ENCODE measurements at places on chromosomes 1 and 21.

- DNase-seq, result no peak
Observed at GRCh38 chr1:100308777-100309176, 42.8 kb downstream of the RTCA start.

- DNase-seq, result no peak
Observed at GRCh38 chr1:243726806-243727502, 123.1 kb downstream of the AKT3 start.

DNA sequence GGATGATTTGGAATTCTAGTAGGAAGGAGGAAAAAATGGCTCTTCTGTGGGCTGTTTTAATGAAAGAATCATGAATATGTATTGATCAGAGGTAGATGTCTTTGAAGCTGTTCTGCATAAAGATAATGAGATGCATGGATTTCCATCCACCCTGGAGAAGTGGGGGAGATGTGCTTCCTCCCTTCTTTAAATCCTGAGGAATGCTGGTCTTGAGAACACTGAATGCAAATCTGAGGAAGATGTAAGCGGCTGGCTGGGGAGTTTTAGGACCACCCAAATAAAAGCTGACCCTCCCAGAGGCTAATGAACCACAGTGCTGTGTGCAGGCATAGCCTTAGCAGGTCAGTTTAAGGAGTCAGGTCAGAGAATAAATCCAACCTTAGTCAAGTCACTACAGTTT, 37.3 kb downstream of the ZMYND12 start:
- no peak for DNase-seq

GRCh38 chr1:175152006-175152652, 40.4 kb downstream of the KIAA0040 start:
- no peak for DNase-seq

GRCh38 chr1:21623410-21623961, 45.7 kb downstream of the RAP1GAP start:
- no peak for DNase-seq

- DNase-seq, result no peak
Observed at GRCh38 chr1:115158181-115158580, 68.9 kb upstream of the TSPAN2 start.

- no peak for DNase-seq
Observed at GRCh38 chr1:10698726-10699469, 97.5 kb downstream of the CASZ1 start.

GRCh38 chr1:13628218-13628617, 44.6 kb downstream of the PDPN start:
- DNase-seq, result no peak

GRCh38 chr1:220696863-220697231, 6.7 kb downstream of the C1orf115 start:
- DNase-seq, result no peak

DNA sequence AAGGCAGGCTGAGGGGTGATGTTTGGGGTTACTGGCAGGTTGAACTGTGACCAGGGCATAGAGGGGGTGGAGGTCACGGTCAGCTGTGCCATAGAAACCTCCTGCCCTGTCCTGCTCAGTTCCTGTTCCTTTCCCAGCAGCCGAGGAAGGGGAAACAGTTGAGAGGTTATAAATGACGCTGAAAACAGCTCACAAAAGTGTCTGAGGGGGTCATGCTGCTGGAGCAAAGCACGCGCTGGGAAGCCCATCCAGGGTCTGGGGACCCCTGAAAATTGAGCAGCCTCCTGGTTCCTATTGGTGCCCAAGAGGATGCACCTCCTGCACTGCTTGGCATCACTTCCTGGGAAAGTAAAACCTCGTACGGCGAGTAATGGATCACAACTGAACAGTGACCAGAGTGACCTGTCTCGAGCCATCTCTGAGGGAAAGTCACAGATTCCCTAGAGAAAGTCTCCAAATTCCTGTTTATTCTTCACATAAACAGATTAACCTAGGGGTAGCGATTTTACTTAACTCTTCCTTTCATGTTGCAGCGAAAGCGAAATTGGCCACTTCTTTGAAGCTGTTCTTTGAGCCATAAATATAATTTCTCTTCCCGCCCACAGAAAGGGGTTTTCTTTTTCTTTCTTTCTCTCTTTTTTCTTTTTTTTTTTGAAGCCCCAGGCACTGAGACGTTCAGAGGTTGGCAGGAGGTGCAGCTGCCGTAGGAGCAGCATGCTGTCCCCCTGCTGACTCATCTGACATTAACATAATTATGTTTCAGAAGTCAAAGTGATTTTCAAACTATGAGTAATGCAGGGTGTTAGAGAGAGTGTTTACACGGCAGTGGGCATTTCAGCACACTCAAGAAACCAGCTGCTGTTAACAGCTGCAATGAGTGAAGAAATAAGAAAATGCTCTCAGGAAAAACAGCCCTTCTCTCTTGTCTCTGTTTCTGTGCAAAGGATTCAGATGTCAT, 41.8 kb upstream of the ATF3 start:
- no peak for DNase-seq

- no peak for DNase-seq
Observed at GRCh38 chr1:160491017-160491416, 32.0 kb downstream of the SLAMF6 start.

DNA sequence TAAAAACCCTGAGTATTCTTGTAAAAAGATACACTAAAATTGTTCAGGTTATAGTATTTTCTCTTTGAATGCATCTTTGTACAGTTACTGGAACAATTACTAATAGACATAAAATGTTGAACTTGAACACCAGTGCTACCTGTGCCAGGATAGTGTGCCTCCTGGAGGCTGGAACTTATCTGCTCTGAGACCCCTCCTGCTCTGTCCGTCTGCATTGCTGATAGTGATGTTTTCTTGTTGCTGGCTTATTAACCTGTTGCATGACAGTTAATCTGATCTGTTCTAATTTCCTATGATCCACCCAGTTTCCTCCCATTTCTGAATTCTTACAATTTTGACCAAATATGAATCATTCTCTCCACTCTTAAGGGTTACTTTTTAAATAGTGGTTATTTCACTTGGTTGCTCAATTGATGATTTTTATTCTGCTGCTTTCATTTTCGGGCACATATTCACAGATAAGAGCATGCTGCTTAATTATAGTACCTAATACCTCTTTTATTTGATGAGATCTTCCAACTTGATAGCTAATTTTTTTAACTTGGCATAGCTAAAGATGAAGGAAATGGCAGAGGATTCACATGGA, 101.4 kb downstream of the CC2D1B start:
- DNase-seq, result no peak

DNA sequence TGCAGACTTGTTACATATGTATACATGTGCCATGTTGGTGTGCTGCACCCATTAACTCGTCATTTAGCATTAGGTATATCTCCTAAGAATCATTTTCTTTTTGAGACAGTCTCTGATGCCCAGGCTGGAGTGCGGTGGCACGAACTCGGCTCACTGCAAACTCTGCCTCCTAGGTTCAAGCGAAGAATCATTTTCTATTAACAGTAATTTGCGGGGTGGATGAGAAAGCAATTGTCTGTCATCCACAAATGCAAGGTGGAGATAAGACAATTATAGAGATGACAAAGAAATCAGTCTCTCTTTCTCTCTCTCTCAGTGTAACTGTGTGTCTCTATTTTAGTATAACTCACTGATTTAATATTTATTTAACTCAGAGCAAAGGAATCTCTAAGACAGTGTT, 131.0 kb upstream of the KIAA1614 start:
- no peak for DNase-seq

DNA sequence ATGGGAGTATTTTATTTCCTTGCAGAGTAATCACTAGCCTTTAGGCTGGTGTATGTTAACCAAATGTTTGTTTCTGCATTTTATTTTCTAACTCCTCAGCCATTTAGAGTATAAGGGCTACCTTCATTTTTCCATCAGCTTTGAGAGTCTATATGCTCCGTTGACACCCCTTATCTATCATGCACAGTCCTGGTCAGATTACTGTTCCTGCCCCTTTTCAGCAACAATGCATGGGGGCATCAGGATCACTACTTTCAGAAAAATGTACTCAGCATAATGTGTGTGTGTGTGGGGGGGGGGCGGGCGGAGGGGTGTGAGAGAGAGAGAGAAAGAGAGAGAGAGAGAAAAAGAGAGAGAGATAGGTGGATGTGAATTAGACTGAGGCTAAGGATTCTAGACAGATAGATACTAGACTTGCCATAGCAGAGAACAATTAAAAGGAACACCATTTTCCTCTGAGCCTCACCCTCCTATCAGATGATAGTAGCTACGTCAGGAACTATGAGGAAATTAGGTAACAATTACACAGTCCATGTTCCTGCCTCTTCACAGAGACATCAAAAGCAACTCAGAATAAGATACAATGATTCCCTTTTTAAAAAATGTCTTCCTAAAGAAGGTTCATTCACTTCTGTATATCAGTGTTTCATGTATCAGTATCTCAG, 40.8 kb downstream of the FCER1A start:
- DNase-seq, result no peak

DNA sequence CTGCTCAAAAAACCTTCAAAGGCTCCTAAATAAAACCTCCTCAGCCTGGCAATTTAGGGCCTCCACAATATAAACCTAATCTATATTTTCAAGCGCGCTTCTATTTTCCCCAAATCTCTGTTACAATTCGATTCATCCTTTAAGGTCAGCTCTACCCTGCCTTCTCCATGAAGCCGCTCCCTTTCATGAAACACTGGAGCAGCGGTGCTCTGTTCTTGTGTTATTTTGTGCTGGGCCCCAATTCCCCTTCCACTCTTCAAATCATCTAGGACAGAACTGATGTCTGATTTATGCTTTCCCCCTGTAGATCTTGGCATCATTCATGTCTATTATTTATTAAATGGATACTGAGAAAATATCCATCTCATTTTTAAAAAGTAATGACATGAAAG, 6.9 kb downstream of the ERRFI1 start:
- DNase-seq, result no peak

DNA sequence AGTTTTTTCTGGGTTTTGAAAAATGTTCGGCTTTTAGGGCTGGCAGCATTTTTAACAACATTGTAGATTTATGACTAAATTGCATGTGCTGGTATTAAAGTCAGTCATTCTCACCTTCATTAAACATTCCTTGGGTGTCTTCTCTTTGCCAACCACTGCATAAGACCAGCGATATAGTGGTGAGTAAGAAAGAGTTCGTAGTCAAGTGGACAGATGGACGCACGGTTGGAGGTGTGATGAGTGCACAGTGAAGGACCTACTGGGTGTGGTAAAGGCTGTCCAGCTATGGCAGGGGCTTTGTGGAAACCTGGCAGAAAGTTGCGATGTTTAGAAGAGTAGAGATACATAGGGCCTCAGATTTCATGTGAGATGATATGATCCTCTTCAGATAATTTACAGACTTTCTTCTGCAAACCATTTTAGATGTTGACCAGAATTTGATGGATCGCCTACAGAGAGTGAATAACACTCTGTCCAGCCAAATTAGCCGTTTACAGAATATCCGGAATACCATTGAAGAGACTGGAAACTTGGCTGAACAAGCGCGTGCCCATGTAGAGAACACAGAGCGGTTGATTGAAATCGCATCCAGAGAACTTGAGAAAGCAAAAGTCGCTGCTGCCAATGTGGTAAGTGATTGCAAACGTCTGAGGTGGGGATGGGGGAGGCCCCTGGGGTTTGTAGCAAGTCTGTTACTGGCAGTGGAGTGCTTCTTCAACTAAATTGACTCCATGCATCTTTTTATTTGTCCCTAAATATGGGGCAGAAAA, 56.0 kb upstream of the LAMC2 start:
- DNase-seq, result no peak

DNA sequence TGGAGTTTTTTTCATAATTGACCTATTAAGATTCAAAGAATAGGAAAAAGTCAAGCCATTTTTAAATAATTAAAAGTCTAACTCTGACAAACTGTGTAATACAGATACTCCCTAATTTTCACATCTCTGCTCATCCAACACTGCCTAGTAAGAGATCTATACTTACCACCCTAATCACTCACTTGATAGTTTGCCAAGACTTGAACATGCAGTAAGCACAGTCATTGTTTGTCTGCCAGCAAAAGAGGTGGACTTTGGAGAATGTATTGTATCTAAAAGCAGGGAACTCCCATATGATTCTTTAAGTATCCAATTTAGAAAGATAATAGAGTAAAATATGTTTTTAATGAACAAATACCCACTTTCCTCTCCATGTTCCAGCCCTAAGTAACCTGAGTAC, 15.5 kb downstream of the TMEM59 start:
- no peak for DNase-seq

- peak; percentile 90 for DNase-seq
Observed at GRCh38 chr1:161389691-161390558, 22.2 kb upstream of the CFAP126 start.

- DNase-seq, result no peak
Observed at GRCh38 chr1:219433001-219433400, 179.9 kb downstream of the ZC3H11B start.

DNA sequence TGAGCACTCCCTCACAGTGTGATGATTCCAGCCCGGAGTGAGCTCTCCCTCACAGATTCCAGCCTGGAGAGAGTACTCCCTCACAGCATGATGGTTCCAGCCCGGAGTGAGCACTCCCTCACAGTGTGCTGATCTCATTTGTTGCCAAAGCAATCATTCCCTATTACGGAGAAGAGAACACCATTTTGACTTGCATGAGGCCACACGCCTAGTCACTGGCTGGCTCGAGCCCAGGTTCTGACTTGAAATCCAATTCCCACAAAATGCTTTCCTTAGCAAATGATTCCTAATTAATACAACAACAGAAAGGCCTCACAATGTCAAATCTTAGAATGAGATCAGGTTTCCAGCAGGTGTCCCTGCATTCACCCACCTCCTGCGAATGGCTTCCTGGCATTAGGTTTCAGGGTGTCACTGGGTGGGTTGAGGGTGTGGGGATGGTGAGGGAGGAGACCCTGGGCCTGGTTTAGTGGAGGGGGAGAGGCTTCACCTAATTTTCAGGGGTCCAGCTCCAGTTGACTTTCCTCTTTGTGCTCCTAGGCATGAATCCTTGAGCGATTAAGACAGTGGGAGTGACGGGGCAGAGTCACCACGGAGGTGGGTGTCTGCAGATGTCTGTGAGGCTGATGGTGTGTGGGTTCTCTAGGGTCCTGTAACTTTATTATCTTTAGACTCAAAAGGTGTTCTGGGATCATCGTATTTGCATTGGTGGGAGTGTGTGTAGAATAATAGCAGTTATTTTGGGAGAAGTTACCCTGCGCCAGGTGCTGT, 158.5 kb downstream of the KCNJ6 start:
- DNase-seq, result no peak

Measured in AG04449 (cell line).